ENCODE measurements at places on chromosomes 12 and 14.

GRCh38 chr12:44780221-44780790 is 95.8 kb downstream of the NELL2 start:
- no peak for DNase-seq

- DNase-seq = peak; percentile 13
These were observed 48.7 kb downstream of the NEUROD4 start for GRCh38 chr12:55068416-55069010.

GRCh38 chr12:108622421-108622820 is 11.3 kb downstream of the SELPLG start:
- no peak for DNase-seq

DNA sequence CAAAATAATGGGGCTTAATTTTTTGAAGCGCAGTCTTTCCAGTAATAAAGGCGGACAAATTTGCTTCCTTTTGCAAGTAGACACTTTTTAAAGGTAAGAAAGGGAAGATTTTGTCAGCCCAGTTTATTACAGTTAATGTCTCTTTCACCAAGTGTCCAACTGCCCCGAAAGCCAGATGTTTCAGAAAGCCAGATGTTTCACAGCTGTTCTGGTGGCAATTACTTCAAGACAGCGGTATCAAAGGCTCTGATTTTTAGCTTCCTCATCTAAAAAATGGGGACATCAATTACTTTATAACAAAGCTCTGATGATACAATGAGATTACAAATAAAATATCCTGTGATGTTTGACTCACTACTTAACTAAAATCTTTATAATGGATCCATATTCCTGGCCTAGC is 1.0 kb downstream of the WBP11 start:
- DNase-seq = no peak

DNA sequence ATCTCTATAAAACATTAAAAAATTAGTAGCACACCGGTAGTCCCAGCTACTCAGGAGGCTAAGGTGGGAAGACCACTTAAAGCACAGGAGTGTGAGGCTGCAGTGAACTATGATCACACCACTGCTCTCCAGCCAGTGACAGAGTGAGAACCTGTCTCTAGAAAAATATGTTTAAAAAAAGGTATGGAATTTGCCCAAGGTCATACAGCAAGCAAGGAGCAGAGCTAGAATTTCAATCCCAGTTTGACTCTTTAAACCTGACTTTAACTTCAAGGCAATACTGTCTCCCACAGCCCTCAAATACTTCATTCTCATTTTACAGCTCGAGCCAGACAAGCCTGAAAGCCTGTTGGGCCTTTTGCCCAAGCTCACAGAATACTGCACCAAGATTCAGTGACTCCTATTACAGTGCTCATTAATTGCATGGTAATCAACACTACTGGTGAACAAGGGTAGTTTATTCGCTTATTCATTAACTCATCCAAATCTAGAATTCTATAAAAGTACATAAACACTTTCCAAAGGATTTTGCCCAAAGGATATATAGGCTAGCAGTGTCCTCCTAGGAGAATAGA is 8.0 kb downstream of the HECTD4 start:
- no peak for DNase-seq

- DNase-seq = peak; percentile 24
These were observed 3.4 kb downstream of the CYP46A1 start for GRCh38 chr14:99687284-99688209.

GRCh38 chr12:120216742-120217605 is 16.1 kb upstream of the RPLP0 start:
- DNase-seq = no peak
